Vagina (tissue), 2 donors: ENCODE measurements at places on chromosomes 5 and 9. TPM values are rescaled to one million over a fixed set of nuclear protein-coding genes. Genes with fewer than 3 reads are reported as not detected.

GRCh38 chr5:19018822-19019221 lies 969.2 kb downstream of the CDH18 start:
- no peak overlapping the region for H3K4me3 ChIP-seq
- no peak for DNase-seq
- no peaks in the 10 kb centered on the region for H3K36me3 ChIP-seq
- H3K27ac ChIP-seq: no peak overlapping the region
- no peaks in the 10 kb centered on the region for H3K27me3 ChIP-seq

DNA sequence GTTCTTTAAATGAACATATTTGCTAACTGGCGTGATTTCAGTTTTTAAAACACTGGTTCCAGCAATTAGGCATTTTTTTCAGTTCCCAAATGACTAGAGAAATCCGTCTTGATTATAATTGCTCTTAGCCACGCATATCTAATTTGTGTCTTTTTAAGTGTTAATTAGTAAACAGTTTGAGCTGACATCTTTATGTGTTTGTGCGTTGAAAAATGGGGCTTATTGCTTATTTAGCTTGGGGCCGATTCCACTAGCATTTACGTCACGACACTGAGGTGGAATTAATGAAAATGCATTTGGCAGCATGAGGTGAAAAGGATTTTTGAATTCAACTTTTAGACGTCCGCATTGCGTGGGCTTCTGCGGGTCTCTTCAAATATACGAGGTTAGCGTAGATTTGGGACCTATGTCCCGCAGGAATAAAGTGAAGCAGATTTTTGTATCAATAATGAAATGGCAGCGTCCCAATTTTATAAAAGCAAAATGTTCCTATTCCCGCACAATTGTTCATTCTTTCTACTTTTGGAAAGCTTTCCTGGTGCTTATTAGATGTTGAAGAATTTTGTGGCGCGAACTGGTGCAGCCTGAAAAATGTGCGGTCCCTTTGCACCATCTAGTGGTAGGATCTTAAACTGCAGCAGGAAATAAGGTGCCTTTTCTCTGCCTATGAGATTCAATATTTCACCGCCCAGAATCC lies 122.7 kb upstream of the LMX1B start:
- DNase-seq: no peak
- no peaks in the 10 kb centered on the region for H3K4me1 ChIP-seq
- no peaks in the 10 kb centered on the region for H3K36me3 ChIP-seq

GRCh38 chr5:60195551-60195950 lies 302.0 kb upstream of the PDE4D start:
- no peaks in the 10 kb centered on the region for H3K27me3 ChIP-seq
- H3K4me1 ChIP-seq: no peaks in the 10 kb centered on the region
- H3K36me3 ChIP-seq: no peaks in the 10 kb centered on the region
- H3K4me3 ChIP-seq: no peak overlapping the region

GRCh38 chr5:43661102-43661501 lies 58.1 kb downstream of the NNT start:
- H3K36me3 ChIP-seq: no peaks in the 10 kb centered on the region
- no peak overlapping the region for H3K27ac ChIP-seq
- no peaks in the 10 kb centered on the region for H3K27me3 ChIP-seq
- DNase-seq: no peak

The COL15A1 gene
- 15.0 TPM for total RNA-seq

GRCh38 chr9:112764837-112765236 lies 14.3 kb downstream of the SNX30 start:
- no peaks in the 10 kb centered on the region for H3K36me3 ChIP-seq
- H3K4me3 ChIP-seq: no peak overlapping the region
- H3K4me1 ChIP-seq: peaks cover 12% of the 10 kb centered on the region
- no peak overlapping the region for H3K27ac ChIP-seq

DNA sequence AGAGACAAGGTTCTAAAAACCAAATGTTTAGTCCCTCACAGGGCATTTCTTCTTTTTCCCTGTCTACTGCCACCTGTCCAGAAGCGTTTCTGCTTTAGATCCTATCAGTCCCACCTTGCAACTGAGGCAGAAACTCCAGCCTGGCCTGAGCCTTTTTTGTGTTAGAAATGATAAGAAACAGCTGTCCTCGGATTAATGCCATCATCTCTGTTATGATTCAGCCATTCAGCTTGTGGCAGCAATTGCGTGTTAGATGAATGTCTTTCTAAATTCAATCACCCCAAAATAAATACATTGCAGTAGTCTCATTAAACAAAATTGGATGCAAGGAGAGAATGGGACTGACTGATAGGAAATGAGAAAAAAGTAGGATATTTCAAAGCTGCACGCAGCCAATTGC lies 28.3 kb upstream of the FRMPD1 start:
- no peak overlapping the region for H3K4me3 ChIP-seq
- no peaks in the 10 kb centered on the region for H3K36me3 ChIP-seq
- H3K27ac ChIP-seq: no peak overlapping the region
- no peaks in the 10 kb centered on the region for H3K27me3 ChIP-seq

The TBCA gene
- 142 TPM for total RNA-seq

The RFESD gene
- 1.2 TPM for total RNA-seq

The NR6A1 gene
- total RNA-seq: 1.2 TPM

The PCDHGA9 gene
- 8.8 TPM for total RNA-seq

GRCh38 chr5:160082614-160083500 lies 36.4 kb downstream of the PWWP2A start:
- no peak for DNase-seq
- no peak overlapping the region for H3K27ac ChIP-seq
- H3K4me1 ChIP-seq: peaks cover 13% of the 10 kb centered on the region
- H3K4me3 ChIP-seq: no peak overlapping the region

DNA sequence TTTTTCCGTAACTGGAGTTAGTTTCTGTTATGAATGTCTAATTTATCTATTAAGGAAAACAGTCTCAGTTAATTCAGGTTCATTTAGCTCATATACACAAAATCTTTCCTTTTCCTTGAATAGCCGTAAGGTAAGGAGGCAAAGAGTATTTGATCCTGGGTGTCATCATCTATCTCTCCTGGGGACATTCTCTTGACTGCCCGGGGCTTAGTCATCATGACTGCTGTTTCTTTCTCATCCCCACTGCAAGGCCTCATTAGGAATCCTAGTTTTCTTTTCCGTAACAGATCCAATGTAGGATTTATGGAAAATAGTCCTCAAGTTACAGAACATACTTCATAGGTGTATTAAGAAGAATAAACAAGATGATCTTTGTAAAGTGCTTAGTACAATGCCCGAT lies 134.9 kb upstream of the CHD1 start:
- peaks cover 24% of the 10 kb centered on the region for H3K4me1 ChIP-seq
- no peak for DNase-seq
- no peaks in the 10 kb centered on the region for H3K36me3 ChIP-seq
- no peak overlapping the region for H3K27ac ChIP-seq
- no peak overlapping the region for H3K4me3 ChIP-seq

- no peak overlapping the region for H3K27ac ChIP-seq
- no peaks in the 10 kb centered on the region for H3K4me1 ChIP-seq
- H3K27me3 ChIP-seq: no peaks in the 10 kb centered on the region
- no peak overlapping the region for H3K4me3 ChIP-seq
These were observed 716.5 kb downstream of the MTRR start for GRCh38 chr5:8585230-8586018.

The CARD9 gene
- 16.9 TPM for total RNA-seq

- H3K27ac ChIP-seq: no peak overlapping the region
- no peaks in the 10 kb centered on the region for H3K36me3 ChIP-seq
- no peak overlapping the region for H3K4me3 ChIP-seq
- DNase-seq: no peak
These were observed 167.3 kb downstream of the KDM4C start for GRCh38 chr9:6924988-6925563.

DNA sequence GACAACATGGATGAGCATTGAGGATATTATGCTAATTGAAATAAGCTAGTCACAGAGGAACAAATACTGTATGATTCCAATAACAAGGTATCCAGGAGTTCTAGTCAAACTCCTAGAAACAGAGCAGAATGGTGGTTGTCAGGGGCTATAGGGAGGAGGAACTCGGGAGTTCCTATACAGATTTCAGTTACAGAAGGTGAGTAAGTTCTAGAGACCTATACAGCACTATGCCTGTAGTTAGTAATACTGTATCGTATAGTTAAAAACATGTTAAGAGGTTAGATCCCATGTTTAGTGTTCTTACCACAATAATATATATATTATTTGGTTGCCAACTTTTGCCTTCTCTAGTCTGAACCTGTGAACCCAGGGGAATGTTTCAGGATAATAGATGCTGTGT lies 7.9 kb upstream of the OXCT1 start:
- H3K4me3 ChIP-seq: no peak overlapping the region
- H3K27ac ChIP-seq: no peak overlapping the region
- H3K27me3 ChIP-seq: no peaks in the 10 kb centered on the region
- no peaks in the 10 kb centered on the region for H3K36me3 ChIP-seq
- no peaks in the 10 kb centered on the region for H3K4me1 ChIP-seq

DNA sequence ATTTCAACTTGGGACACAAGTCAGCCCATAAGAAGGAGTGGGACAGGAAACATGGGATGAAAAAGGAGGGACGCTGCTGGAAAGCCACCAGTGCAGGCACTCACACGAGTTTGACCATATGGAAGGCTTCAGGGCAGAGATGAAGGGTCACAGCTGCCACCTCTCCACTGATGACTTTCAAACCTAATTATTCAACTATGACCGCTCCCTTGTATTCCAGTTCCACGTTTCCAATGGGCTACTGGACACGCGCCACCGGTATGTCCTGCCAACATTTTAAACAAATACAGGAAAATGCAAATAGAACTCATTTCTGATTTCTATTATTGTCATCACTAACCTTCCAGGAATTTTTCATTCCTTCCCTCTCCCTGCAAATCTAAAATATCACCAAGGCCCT lies 134.7 kb downstream of the SLC1A3 start:
- peaks cover 19% of the 10 kb centered on the region for H3K4me1 ChIP-seq

DNA sequence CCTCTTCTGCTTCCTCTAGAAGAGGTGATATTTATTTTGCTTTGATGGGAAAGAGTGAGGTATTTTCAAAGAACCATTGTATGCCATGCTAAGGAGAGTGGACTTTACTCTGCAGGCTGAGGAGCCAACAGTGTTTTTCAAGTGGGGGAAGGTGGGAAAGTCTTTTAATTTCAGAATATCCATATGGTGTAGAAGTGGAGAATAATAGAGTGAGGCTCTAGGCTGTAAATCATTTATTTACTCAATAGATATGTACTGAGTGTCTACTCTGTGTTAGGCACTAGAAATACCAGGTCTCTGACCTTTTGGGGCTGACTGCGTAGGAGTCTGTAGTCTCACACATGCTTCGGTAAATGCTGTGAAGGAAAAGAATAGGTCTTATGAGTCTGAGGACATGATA lies 30.7 kb upstream of the TENT2 start:
- H3K4me3 ChIP-seq: no peak overlapping the region
- no peaks in the 10 kb centered on the region for H3K27me3 ChIP-seq
- no peak for DNase-seq
- no peaks in the 10 kb centered on the region for H3K36me3 ChIP-seq

DNA sequence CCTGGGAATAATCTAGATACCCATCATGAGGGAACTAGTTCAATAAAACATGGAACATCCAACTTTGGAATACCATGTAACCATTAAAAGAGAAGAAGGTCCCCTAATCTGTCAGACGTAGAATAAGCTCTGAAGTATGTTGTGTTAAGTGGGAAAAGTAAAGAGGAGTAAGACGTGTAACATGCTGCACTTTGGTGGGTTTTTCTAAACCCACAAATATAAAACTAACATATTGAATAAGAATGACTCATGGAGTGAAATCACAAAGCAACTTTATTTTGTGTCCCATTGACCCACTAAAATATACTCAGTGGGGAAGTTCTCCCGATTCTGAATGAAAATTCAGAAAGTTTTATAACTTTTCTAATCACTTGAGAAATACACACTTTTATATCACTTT lies 67.9 kb upstream of the PIK3R1 start:
- H3K4me1 ChIP-seq: no peaks in the 10 kb centered on the region
- no peak overlapping the region for H3K4me3 ChIP-seq
- H3K36me3 ChIP-seq: no peaks in the 10 kb centered on the region

The PCDHGB2 gene
- total RNA-seq: 8.3 TPM

The ROPN1L gene
- 4.2 TPM for total RNA-seq

- no peaks in the 10 kb centered on the region for H3K36me3 ChIP-seq
- no peak overlapping the region for H3K4me3 ChIP-seq
- peaks cover 19% of the 10 kb centered on the region for H3K27me3 ChIP-seq
- H3K4me1 ChIP-seq: peaks cover 18% of the 10 kb centered on the region
These were observed 8.7 kb downstream of the SNCB start for GRCh38 chr5:176621661-176622079.

- H3K27me3 ChIP-seq: no peaks in the 10 kb centered on the region
- H3K36me3 ChIP-seq: no peaks in the 10 kb centered on the region
- H3K4me3 ChIP-seq: no peak overlapping the region
- DNase-seq: no peak
- no peak overlapping the region for H3K27ac ChIP-seq
These were observed 70.7 kb downstream of the CETN3 start for GRCh38 chr5:90338712-90339372.

DNA sequence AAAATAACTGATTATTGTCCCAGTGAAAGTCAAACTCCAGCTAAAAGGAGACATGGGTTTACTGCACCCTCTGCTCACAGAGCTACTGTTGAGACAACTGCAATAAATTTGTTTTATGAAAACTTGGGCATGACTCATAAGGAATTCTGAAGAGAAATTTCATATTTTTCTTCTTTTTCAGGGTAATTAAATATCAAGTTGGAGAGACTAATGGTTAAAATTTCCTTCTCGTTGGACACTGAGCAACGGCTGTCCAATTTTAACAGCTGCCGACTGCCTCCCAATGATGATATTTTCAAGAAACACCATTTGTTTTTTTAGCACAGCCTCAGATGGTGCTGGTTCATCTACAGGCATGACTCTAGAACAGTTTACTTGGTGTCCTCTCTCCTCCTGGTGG lies 259.2 kb upstream of the RGMB start:
- no peaks in the 10 kb centered on the region for H3K36me3 ChIP-seq
- no peak overlapping the region for H3K27ac ChIP-seq
- H3K4me3 ChIP-seq: no peak overlapping the region
- DNase-seq: no peak

- H3K4me3 ChIP-seq: no peak overlapping the region
- DNase-seq: no peak
- no peaks in the 10 kb centered on the region for H3K27me3 ChIP-seq
These were observed 901.0 kb upstream of the CTNND2 start for GRCh38 chr5:12805165-12805698.

The CATSPER3 gene
- total RNA-seq: not detected

GRCh38 chr5:166722939-166723338 lies 1568.5 kb upstream of the WWC1 start:
- no peak overlapping the region for H3K4me3 ChIP-seq
- DNase-seq: no peak
- H3K4me1 ChIP-seq: no peaks in the 10 kb centered on the region
- no peak overlapping the region for H3K27ac ChIP-seq
- H3K36me3 ChIP-seq: no peaks in the 10 kb centered on the region

DNA sequence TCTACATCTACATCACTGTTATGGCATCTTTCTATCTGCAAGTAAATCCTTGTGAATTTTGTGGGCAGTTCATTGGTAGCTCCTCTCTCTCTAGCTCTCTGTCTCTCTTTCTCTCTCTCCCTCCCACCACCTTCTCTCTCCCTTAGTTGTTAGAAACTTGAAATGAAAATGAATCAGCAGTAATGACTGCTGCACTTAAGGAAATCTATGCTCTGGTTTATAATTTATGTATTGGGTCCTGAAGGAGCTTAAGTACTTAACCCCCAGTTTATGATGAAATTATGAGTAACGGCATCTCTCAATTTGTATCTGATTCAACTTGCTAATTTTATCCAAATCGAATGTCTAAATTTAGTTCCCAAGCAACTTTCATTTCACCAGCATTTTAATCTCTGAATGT lies 52.0 kb upstream of the PTGER4 start:
- H3K36me3 ChIP-seq: no peaks in the 10 kb centered on the region
- no peaks in the 10 kb centered on the region for H3K4me1 ChIP-seq
- no peaks in the 10 kb centered on the region for H3K27me3 ChIP-seq
- no peak overlapping the region for H3K27ac ChIP-seq
- no peak for DNase-seq

The IER5L gene
- 34.4 TPM for total RNA-seq
